ENCODE measurements at places on chromosomes 2 and 18.

DNA sequence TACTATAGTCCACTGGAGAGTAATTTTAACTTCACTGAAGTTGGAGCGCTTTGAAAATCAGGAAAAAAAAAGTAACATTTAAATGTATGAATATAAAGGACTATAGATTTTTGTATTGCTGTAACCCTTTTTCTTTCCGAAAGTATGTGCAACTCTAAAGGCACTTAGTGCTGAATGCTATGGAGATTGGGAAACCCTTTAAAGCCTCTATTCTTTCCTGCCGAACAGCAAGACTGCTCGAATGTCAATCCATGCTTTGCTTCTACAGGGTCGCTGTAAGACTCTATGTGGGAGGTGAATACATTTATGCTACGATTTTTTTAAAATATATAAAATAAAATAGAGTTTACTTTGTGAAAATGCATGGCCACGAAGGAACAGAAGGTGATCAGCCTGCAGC lies 825 bp downstream of the GRB14 start:
- DNase-seq: no peak

GRCh38 chr2:5894355-5894754 lies 202.2 kb downstream of the SOX11 start:
- no peak for DNase-seq

GRCh38 chr2:9217838-9218770 lies 11.5 kb downstream of the ASAP2 start:
- DNase-seq: no peak

GRCh38 chr2:31302940-31303563 lies 69.1 kb downstream of the EHD3 start:
- no peak for DNase-seq

GRCh38 chr2:233892793-233893192 lies 24.4 kb upstream of the TRPM8 start:
- no peak for DNase-seq

DNA sequence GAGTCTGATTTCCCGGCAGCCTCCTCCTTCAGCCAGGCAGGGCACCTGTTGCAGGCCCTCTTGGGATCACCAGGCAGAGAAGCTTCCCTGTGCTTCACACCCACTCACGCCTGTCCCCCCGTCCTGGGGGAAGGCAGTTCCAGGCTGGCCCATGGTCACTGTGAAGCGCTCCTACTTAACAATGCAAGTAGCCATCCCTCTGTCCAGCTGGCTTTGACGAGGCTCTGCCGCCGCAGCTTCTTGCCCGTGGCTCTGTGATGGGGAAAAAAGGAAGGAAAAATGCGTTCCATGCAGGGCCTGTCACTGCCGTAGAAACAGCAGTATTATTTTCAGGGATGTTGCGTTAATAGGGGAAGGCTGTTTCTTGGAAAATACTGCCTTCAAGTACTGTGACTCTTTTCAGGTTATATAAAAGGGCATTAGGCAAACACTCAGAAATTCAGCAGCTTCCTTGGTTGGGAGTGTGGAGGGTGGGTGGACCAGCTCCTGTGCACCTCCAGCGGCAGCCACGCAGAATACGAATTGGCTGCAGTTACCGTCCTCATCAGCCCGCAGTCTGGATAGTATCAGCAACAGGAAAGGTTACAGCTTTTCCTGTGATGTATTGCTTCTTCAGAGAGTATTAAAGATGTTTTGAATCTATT lies 232.3 kb downstream of the KLHL29 start:
- no peak for DNase-seq

DNA sequence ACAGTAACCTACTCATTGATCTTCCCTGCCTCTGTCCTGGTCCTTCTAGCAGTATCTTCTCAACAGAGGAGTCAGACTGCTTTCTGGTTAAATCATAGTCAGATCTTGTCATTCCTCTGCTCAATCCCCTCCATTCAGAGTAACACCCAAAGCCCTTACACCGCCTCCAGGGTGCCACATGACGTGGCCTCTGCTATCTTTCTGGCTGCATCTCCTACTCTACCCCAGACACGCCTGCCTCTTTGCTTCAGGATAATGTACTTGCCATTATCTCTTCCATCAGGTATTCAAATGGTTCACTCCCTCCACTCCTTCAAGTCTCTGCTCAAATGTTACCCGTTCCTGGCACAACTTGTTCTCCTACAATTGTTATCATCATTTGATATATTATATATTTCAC lies 36.3 kb upstream of the ACVR2A start:
- no peak for DNase-seq

GRCh38 chr2:149540138-149540537 lies 47.4 kb downstream of the MMADHC start:
- no peak for DNase-seq

DNA sequence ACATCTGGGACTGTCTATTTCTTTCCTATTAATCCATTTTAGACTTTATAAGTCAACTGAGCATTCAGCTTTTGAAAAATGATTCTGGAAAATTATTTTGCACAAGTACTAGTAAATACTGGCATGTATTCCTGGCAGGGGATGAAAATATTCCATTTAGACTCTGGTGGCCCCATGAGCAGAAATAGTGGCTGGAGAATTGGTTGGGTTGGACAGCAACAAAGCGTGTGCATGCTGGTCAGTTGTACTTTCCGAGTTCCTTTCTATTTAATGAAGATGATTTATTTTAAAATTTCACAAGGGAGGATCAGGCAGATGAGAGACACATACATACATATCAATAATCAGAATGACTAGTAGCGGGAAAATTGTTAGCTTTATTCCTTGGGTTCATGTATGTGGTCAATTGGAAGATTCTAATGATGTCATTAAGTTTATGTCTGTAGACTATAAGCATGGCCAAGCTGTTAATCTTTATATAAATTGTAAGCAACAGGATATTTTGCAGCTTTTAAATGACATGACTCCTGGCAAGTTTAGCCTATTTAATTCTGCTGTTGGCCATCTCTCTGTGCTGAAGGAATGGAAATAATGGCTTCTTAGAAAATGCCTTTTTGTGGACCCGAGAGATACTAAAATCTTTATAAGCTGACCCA lies 541.6 kb downstream of the SLC4A3 start:
- no peak for DNase-seq

- no peak for DNase-seq
Observed at GRCh38 chr2:177667626-177668025, 275.1 kb downstream of the AGPS start.

DNA sequence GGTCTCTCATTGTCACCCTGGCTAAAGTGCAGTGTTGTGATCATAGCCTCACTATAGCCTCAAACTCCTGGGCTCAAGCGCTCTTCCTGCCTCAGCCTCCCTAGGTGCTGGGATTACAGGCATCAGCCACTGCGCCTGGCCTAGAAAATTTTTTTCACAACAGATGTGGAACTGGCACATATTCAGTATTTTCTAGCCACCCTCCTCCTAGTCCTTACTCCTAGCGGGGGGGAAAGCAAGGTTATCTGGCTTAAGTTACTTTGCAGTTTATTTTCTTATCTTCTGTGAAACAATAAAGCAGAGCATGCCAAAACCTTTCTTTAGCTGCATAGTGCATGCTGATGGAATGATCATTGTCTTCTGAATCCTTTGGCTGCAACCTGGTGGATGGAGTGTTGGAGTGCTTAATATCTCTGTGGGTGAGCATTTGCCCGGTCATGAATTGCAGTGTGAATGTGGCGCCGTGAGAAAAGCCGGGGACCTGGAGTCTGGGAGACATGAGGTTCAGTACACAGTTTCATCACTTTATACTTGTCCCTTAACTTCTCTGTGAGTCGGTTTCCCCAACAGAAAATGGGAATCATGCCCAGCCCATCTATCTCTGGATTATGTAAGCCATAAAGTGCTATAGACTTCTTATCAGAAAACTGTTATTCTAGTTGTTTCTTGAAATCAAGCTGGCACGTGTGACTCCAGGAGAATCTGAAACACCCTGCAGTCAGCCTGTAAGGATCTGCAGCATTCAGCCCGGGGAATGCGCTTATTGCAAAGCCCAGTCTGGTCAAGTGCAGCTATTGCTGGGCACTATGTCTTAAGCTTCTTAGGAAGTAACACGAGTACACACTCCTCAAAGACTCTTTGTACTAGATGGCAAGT lies 38.2 kb upstream of the MAP3K20 start:
- DNase-seq: no peak

- DNase-seq: no peak
Observed at GRCh38 chr2:9286554-9287399, 80.2 kb downstream of the ASAP2 start.

DNA sequence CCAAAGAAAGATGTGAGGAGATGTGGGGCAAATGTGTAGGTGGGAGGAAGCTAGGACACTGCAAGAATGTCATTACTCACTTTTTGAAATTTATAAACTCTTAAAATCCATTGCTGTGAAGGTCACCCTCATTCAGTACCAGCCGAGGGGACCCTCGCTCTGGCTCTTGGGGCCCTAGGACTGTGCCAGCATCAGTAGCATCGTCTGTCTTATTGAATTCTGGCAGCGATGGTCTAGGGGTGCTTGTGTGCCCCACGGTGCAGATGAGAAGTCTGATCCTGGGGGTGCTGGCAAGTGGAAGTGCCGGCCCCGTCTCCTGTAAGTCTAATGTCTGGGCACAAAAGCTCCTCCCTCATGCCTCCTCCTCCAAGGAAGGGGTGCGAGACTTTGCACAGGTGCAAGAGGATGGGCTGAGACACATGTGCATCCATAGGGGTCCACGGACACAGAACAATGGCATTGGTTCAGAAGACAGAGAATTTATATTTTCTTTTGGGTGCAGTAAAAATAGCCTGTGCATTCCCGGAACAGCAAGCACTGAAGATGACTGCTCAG lies 266.7 kb upstream of the HDAC4 start:
- peak; percentile 1 for DNase-seq

Data from stimulated activated CD8-positive, alpha-beta memory T cell treated with anti-CD3 and anti-CD28 coated beads, Interleukin-4, amount 100 ng/mL, for 48 hours (primary cell).